Activated gamma-delta T cell treated with Interleukin-2 at 50 U/mL for 16 hours (primary cell): ENCODE measurements at places on chromosomes 13 and 19.
A peak's percentile ranks its signal among the peaks of the same experiment; 100 is the strongest.

- DNase-seq, result no peak
Measured at GRCh38 chr19:30760014-30760413, 387.8 kb downstream of the ZNF536 start.

- no peak for DNase-seq
Measured at GRCh38 chr19:4414800-4415321, 12.4 kb downstream of the CHAF1A start.

- peak; percentile 44 for DNase-seq
Measured at GRCh38 chr19:43534816-43535761, 2.1 kb downstream of the ZNF575 start.

DNA sequence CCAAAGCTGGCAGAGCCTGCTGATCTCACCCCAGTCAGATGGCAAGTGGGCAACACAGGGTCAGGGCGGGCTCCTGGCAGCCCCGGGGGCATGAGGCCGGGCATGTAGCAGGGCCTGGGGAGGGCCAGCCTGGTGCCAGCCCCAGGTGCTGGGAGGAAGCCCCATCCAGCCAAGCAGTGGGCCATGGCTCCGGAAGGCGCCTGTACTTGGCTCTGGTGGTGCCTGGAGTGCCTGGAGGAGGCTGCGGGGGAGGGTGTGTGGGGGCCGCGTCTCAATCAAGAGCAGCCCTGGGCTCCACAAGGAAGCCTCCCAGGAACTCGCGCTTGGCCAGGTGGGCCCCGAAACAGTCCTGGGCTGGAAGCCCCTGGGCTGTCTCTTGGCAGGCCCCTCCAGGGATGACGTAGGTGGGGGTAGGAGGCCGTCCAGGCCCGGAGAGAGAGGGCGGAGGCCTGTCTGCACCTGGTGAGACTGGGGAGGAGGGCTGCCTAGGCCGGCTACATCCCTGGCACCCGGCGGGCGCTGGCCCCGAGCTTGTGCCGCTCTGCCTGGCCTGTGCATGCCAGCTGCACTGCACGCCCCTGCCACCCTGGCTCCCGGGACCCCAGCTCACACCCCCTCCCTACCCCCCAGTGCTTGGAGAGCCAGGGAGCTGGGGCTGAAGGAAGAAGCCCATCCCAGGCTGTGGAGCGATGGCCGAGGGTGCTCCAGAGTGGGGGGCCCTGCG lies 45.9 kb downstream of the COMP start:
- no peak for DNase-seq

- DNase-seq, result no peak
Measured at GRCh38 chr19:17797424-17798201, 2.7 kb downstream of the B3GNT3 start.

DNA sequence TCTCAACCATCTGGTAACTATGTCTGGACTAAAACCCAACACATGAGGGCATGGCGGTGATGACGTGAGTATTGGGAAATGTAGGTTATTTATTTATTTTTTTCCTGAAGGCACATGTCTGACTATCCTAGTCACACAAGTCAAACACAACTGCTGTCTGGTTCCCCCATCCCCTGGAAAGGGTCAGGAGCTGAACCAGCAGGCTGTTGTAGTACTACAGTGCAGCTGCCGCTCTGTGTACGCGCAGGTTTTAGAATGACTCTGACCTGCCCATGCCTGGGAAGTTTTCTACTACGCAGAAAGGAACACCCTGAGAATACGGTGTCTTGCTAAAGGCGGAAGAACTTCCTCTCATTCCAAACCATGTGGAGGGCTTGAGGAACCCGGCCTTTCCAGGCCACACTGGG lies 1.2 kb downstream of the SLC7A1 start:
- DNase-seq, result no peak

DNA sequence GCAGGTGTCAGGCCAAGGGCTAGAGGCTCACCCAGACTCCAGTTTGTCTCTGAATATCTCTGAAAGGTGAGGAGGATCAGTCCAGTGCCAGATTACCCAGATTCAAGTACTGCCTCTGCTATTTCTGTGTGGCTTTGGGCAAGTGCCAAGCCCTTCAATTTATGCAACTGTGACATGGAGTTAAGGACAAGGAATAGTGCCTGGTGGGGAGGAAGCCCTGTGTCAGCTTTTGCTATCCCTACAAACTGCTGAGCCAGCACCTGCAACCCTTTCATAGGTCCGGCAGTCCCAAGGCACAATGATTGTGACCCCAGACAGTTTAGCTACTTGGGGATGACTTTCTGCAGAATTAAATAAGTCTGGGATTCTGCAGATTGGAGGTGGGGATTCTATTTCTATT lies 123.0 kb downstream of the KL start:
- no peak for DNase-seq

DNA sequence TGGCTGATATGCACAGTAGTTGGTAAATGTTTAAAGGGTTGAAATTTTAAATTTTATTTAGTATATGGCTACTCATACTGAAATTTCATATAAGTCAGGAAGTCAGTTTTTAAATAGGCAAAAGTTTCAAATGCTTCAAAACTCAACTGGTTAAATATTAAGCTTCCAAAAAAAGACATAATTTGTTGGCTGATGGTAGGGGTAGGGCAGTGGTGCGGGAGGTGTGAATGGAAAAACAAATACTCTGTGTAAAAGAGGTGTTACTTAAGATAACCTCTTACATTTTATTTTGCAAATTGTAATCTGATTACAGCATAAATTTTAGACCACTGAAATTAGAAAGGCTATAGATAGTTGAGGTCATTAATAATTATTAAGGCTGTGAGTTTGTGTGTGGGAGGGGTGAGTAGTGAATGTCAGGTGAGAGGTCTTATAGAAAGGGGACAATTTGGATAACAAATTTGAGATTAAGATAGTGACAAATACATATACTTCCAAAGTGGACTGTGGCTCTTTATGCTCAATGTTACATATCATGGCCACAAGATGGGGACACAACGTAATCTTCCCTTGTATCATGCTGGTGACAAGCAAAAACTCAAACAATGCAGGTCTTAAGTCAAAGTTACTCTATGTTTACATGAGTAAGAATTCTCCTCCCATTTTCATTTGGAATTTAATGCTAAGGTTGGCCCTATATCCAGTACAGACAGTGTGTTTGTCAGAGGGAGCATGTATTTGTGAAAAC lies 36.6 kb upstream of the OXGR1 start:
- DNase-seq, result no peak

DNA sequence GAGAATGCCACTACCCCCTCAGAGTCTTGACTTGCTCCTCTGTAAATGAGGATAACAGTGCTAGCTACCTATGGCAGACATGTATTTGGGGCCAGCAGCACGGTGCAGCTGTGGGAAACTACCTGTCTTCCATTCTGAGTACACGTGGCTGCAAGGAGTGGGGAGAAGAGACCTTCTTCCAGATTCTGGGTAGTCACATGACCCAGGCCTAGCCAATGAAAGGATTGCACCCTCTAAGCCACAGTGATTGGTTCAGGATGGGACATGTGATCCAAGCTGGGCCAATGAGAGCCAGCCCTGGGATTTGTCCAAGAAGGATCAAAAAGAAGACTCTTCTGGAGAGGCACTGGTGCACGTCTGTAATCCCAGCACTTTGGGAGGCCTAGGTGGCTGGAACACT lies 5.5 kb downstream of the ZNRF4 start:
- DNase-seq, result no peak

GRCh38 chr19:33997690-33998089 lies 174.6 kb upstream of the LSM14A start:
- no peak for DNase-seq

GRCh38 chr19:4294389-4294788 lies 7.8 kb downstream of the TMIGD2 start:
- DNase-seq, result no peak

DNA sequence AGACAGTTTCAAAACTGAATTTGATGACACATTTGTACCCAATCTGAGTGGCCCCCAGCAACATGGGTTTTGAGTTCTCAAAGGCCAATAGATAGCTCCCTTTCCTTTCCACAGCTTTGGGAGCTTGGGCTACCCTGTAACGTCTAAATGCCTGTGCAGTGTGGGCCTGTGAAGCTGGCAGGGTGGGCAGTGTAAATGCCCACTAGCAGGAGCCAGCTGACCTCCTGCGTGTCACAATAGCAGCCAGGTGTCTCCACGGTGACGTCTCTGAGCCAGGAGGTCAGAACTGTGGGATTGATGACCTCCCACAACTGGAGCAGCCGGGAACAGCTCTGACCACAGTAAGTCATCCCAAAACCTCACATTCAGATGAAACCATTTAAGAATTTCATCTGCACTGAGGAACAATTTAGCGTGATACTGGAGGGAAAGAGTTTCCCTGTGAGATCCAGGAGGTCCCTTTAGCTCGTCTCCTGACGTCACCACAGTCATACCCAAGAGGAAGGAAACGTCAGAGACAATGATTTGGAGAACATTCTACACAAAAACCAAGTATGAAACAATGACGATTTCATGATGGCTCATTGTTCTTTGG lies at the start of gene IPO5:
Gene IPO5 (plus strand): TSS at position 300 of the 595 bp plus-strand sequence. CDS start 23,022 bp downstream, outside the sequence.
- no peak for DNase-seq

DNA sequence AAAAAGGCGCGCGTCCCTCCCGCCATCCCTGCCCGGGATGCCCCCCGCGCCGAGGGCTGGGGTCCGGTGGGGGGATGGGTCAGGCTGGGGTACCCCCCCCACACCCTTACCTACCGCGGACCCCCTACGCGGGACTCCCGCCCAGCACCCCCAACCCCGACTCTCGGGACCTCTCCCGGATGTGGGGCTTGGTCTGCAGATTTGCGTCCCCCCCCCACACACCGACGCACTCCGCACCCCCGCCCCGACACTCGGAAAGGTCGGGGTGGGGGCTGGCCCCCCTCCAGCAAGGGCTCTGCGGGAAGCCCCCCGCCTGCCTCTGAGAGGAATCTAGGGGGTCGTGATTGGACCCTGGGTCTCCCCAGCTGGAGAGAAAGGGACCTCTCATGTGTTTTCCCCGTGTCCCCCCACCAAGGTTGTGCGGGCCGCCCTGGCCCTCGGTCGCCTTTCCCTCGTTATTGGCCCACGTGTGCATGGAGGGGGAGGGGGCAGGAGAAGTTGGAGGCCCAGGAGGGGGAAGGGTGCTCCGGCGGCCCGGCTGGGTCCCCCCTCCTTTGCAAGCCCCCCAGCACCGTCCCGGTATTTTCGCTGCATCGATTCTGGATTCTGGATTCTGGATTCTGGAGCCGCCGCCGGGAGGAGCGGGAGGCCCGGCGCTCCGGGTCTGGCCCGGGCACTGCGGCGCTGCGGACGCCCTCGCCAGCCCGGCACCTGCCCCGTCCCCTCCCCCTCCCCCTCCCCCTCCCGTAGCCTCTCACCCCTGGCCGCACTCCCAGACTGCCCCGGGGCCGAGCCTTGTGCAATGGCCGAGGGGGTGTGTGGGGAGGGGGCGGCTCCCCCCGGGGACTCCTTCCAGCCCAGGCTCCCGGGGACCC lies 607 bp downstream of the NFIC start:
- DNase-seq, result no peak

GRCh38 chr19:43634506-43634871 lies 5.2 kb downstream of the CADM4 start:
- DNase-seq, result no peak

DNA sequence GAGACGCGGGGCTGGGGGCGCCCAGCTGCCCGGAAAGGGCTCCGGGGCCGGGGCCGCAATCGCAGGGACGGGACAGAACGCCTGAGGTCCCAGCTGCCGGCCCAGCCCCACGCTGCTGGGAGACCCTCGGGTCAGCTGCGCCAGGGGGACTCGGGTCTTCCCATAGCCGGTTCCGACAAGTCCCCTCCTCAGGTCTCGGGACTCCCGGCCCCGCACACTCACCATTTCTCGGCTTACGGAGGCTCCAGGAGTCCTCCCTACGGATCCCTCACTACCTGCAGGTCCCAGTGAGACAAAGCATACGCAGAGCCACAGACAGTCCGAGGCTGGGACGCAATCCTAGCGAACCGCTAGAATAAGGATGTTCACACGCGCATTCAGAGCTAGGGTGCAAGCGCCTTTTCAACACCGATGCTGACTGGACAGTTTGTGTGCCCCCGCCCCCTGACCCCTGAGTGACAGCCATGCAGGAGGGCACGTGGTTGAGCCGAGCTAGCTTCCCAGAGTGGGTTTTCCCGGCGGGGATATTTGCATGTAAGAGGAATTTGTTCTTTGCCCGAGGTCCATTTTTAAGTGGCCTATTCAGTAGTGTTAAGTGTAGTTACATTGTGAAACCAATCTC lies 13.6 kb downstream of the ZNF490 start:
- DNase-seq, result no peak

- DNase-seq, result no peak
Measured at GRCh38 chr19:42352301-42353259, 27.1 kb downstream of the MEGF8 start.

DNA sequence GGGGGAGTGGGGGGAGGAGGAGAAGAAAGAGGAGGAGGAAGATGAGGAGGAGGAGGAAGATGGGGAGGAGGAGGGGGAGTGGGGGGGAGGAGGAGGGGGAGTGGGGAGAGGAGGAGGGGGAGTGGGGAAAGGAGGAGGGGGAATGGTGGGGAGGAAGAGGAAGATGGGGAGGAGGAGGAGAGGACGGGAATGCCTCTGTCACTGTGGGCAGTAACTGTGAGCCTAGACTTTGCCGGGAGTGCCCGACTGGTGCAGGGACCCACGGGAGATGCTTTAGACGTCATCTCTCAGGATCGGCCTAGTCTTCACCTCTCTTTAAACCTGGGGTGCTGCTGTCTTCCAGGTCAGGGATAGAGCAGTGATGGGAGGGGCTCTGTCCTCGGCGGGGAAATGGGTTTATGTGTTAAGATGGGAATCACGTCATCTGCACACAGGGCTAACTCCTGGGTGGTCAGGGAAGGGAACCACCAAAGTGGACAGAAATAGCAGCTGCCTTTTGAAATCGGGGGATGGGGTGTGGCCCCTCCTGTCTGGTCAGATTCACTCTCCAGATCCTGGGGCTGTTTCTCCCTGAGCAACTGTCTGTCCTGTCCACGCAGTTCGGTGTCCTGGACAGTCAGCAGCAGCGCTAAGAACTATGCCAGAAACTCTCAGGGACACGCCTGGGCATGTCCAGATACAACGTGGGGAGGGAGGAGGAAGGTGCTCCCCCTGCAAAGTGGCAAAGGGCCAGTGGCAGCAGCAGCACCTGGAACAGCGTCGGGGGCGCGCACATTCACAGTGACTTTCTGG lies 26.9 kb downstream of the GAS6 start:
- no peak for DNase-seq

GRCh38 chr13:21040120-21040826 lies 21.1 kb downstream of the LATS2 start:
- DNase-seq, result no peak

DNA sequence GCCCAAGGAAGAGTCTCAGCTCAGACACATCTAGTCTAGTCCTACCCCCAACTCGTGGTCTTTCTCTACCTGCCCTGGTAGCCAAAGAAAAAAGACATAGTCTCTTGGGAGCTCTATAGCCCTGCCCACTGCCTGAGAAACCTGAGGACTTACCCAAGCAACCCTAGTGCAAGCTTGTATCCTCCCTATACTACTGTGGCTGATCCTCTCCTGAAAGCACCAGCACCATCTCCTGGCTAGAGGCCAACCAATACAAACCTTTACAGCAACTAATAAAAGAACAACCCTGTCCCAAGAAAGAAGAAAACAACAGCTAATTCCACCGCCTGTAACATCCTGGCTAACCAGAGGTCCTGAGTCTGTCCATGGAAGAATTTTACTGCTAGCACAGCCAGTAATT lies 532.4 kb downstream of the SLITRK6 start:
- DNase-seq, result no peak

- DNase-seq, result no peak
Measured at GRCh38 chr19:31160336-31160926, 188.8 kb downstream of the TSHZ3 start.
